Ascending aorta (tissue), 2 donors: ENCODE measurements at places on chromosomes 4 and X.

DNA sequence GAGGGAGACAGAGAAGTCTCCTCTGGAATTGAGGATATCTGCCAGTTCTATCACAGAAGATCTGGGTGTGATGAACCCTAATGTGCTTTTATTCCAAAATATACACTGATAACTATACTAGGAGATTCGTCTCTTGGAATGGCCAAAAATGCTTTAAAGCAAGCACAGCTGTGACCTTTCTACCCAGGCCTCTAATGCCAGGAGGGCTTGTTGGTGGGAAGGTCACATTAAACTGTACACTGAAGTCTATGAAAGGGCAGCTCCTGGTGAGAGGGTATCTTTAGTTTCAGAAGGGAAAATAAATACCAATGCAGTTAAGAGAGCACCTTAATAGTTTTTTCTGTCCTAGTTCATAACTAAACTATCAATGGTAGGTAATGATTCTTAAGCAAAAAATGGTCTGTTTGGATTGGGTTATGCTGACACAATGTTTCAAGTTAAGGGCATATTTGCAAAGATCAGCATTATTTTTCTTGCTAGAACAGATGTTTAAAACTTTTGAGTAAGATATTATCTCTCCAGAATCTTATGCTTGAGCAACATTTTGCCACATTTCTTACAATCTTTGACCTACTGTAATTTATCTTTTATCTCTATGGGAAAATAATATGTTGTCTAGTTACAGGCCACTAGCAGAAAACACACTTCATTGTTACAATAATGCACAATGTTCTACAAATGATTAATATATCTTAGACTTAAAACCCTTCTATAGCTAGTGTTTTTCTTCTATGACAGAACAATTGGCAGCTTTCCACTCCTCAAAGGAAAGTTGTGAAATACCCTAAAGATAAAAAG, 59.6 kb downstream of the SEC24D start:
- no peak for DNase-seq

GRCh38 chrX:8083286-8083685, 87.8 kb downstream of the VCX2 start:
- DNase-seq, result no peak

DNA sequence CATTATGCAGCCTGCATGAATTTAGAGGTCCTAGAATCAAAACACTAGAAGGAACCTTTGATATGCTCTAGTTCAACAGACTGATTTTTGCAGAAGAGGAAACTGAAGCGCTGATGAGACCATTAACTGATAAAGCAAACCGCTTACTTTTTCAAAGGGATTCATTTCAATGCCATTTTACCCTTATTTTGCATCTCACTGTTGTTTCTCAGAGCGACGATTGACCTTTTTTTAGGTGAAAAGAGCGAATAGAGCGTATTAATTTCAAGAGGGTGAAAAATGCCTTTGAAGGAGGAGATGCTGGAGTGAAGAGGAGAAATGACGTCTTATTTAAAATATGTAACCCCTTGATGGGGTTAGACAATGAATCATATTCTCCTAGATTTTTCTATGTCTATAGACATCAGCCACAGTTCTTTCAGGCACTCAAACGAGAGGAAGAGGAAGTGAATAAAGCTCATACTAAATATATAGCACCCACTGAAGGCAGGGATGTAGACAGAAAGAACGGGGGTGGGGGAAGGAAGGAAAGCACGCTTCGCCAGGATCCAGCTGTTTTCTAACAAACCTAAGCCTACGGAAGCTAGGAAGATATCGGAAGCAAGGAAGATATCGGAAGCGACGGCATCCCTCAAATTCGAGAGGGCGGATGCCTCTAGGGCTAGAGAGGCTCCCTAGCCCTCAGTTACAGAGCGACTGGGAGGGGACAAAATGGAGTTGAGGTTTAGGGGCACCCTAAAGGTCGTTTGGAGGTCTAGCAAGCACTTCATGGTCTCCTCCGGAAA, 848 bp downstream of the ACSL4 start:
- DNase-seq, result no peak

- no peak for DNase-seq
Measured at GRCh38 chr4:14520171-14520570, 482.1 kb upstream of the CPEB2 start.

GRCh38 chr4:41057467-41057866, 156.9 kb downstream of the APBB2 start:
- no peak for DNase-seq

GRCh38 chr4:180650273-180650672, 1592.9 kb upstream of the TENM3 start:
- DNase-seq, result no peak

GRCh38 chrX:9390121-9390520, 74.7 kb upstream of the TBL1X start:
- no peak for DNase-seq

GRCh38 chrX:15564981-15565579, 35.7 kb downstream of the ACE2 start:
- no peak for DNase-seq

GRCh38 chr4:26942871-26943270, 82.2 kb downstream of the STIM2 start:
- DNase-seq, result no peak

DNA sequence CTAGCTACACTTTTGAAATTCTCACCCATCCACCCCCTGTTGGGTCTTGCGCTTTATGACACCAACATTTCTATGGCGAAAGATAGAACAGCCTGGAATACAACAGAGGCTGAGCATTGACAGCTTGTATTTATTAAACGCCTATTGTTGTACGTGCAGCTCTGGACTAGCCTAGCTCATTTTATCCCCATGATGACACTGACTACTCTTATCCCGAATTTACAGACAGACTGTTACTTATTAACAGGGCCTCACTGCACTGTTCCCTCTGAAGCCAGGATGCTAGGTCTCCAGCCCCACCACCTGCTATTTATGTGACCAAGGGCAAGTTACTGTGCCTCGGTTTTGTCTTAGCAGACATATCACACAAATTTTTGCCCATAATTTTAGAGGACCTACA, 1.0 kb upstream of the RFC1 start:
- no peak for DNase-seq

DNA sequence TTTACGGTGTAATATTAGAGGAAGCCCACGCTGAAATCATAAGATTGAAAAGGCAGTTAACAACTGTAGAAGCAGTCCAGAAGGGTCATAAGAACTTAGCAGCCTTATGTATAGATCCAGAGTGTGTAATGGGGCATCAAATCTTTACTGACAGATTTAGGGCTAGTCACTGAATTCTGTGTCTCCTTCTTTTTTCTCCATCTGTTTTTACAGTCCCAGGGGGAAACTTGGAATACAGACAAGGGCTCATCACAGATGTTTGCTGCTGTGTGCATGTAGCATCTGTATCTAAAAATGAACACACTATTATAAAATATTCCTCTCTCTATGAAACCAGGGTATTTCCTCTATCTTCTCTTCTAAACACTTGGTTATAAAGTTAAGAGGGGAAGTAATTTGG, 43.9 kb downstream of the CYSLTR1 start:
- DNase-seq, result no peak

GRCh38 chr4:144316869-144317268, 176.4 kb upstream of the GYPA start:
- no peak for DNase-seq

DNA sequence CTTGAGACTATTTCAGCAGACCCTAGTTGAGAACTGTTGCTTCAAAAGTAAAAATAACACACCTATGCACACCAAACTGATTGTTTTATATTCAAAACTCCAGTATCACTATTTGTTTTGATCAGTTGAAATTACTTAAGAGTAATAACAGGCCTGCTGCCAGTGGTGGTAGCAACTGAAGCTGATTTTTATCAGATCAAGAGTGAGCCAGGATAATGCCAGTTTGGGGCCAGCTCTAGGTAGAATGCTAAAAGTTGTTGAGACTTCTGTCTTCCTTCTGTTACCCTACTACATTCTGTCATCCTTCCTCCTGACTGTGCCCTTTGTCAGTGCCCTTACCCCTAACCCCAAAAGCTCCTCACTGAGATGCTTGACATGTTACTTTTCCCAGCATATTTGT, 228.7 kb upstream of the SPRY1 start:
- no peak for DNase-seq

DNA sequence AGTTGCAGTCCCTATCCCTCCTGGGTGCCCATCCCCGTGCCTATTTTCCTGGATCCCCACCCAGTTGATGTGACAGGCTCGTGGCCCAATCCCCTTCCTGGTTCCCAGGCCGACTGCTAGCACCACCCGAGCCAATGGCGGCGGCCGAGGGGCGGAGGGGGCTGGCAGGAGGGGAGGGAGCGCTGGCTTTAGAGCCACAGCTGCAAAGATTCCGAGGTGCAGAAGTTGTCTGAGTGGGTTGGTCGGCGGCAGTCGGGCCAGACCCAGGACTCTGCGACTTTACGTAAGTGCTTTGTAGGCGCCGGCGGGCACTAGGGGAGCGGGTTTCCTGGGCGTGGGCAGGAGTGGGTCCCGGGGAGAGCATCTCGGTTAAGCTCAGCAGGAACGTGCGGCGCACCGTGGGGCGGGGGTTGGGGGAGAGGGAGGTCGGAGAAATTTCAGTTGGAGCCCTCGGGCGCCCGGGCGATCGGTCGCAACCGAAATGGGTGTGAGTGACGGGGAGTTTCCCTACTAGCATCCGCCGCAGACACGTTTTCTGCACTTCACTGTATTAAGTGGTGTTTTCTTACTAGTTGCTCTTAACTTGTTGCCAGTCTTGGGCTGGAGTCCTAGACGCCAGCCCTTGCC, at the start of gene PLS3:
PLS3 (plus strand) TSS at position 197 of the 627 bp plus-strand sequence. CDS start 49,077 bp downstream, outside the sequence.
- DNase-seq, result peak; percentile 60

GRCh38 chrX:16138108-16138427, 14.7 kb downstream of the GRPR start:
- no peak for DNase-seq

DNA sequence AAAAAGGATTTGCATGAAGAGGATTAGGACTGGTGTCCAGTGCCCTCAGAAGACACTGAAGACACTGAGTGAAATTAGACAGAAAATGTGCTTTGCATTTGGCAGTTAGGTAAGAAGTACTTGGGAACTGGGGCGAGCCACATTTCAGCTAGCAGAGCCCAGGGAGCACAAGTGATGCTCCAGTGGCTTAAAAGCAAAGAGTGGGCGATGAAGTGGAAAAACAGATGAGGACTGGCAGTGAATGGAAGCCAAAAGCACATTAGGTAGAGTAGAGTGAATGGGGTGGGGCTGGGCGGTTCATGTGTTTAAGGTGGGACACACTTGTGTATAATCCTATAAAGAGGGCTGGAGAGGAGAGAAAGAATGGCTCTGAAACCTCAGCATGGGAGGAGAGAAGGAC, 18.4 kb downstream of the DCLK2 start:
- no peak for DNase-seq

- DNase-seq, result no peak
Measured at GRCh38 chrX:19799319-19800182, 87.8 kb downstream of the SH3KBP1 start.

DNA sequence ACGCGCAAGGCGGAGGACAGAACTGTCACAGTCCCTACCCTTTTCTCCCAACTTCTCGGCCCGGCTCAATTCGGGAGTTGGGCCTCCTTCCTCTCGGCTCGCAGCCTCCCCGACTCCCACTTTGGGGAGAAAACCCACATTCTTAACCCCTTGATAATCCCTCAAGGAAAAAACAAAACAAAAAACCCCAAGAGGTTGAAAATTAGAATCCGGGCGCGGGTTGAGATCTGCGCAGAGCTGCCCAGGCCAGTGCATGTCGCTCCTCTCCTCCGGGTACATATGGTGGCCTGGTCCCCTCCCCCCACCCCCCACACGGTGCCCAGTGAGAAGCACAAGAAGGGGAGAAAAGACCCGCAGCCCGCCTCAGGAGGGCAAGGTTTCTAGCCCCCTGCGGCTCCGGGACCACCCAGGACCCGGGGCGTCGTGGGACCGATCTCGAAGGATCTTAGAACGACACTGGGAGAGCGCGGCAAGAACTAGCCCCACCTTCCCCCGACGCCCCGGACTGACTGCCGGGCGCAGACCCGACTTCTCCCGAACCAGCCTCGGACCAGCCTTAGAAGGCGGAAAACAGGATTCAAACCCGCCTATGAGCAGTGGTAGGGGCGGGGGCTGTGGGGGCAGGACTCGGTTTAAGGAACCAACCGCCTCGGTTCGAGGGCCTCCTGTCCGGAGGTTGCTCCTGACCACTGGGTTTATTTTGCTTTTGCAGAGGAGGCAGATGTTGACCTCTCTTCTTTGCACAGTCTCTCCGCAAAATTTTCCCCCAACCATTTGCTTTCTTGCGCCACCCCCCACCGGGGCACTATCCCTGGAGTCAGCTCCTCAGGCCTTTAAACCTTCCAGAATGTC, 2.5 kb upstream of the PDGFRA start:
- DNase-seq, result peak; percentile 77

GRCh38 chr4:56803471-56803870, 18.0 kb downstream of the SPINK2 start:
- DNase-seq, result no peak

DNA sequence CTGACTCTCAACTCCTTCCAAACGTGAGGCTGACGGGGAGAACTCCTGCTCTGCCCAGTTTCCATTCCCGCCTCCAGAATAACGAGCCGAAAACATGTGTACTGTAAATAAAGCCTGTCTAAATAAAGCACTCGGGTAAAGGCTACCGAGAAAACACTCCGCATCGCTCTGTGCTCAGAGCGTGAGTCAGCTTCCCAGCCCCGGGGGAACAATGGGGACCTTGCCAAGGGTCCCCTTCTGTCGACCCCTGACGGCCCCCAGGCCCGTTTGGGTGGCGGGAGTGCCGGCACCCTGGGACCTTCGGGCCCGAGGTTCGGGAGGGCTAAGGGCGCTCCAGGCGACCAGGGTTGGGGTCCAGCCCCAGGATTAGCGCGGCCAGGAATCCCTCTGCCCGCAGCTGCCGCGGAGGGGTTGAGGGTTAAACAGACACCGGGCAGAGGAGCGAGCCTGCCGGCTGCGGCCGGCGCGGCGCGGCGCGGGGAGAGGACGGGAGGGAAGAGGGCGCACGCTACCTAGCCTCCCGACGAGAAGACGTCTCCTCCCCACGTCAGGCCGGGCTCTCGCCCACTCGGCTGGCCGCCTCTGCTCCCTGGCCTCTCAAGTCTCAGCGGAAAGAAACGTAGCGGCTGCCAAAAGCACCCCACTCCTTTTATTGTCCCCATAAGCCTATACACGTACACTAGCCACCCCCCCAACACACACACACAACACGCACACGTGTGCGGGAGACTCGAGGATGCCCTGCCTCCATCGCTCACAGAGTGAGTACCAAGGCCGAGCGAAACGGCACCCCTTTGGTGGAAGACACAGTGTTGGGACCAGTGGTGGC, 85.5 kb downstream of the BCOR start:
- DNase-seq, result no peak

- DNase-seq, result no peak
Measured at GRCh38 chr4:45629717-45630116, 494.1 kb downstream of the GABRG1 start.
